ENCODE measurements at places on chromosomes 12 and 14.

DNA sequence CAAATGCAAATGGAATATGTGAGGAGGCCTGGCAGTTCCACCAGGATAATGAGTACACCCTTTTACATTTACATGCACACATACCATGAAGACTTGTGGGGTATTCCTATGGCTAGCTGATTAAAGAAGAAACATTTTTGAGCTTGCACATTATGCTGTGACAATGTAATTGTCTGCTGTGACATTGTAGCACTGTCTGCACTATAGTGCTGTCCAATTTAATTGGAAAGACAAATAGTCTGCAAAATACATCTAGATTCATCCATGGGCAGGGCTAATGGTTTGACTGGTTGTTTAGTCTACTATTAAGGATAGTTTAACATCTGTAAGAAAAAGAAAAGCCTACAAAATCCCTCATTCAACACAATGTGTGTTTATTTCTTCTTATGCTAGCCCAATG, 1005.6 kb upstream of the LRFN5 start:
- no peak for DNase-seq

- no peak for DNase-seq
Measured at GRCh38 chr12:109885616-109886015, 5.3 kb upstream of the GLTP start.

GRCh38 chr12:49891012-49891411, 12.7 kb downstream of the FAIM2 start:
- DNase-seq: no peak

GRCh38 chr12:29710104-29710503, 73.6 kb downstream of the TMTC1 start:
- no peak for DNase-seq

DNA sequence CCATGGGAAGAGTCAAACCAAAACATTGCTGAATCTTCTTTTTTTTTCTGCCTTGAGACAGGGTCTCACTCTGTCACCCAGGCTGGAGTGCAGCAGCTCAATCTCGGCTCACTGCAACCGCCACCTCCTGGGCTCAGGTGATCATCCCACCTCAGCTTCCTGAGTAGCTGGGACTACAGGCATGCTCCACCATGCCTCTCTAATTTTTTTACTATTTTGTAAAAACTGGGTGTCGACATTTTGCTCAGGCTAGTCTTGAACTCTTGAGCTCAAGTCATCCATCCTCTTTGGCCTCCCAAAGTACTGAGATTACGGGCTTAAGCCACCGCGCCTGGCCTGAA, 1.5 kb upstream of the KRT75 start:
- DNase-seq: no peak

DNA sequence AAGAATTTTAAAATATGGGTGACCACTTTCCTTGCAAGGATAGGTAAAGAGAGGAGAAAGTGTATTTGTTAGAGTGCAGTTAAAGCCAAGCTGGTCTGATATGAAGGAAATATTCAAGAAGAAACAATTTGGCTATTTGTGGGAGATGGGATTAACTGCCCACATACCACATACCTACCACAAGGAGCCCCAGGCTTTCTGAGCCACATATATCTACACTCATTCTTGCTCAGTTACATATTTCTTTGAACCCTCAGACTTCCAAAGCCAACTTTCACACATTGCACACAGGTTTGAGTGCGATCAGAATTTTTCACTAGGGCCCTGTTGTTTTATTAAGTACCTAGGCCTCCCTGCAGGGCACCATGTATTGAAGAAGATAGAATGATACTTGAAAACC, 330.2 kb downstream of the ZFP36L1 start:
- DNase-seq: no peak

- DNase-seq: no peak
Measured at GRCh38 chr12:77999074-77999715, 168.5 kb downstream of the NAV3 start.

DNA sequence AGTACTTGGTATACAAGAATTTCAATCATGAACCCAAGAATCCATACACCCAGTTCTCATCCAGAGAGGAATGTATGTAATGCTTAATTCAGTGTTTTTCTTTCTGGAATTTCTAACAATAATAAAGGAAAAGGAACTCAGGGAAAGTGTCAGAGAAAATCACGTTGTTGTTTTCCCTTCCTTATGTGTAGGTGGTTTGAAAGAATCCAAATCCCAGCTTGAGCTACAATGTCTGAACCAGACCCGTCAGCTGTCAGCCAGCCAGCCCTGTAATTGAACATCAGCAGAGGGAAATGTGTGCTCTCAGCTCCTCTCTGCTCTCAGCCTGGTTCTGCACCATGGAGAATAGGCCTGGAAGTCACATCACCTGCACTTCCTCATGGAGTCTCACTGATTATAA, 126.5 kb downstream of the TMEM30B start:
- DNase-seq: no peak

DNA sequence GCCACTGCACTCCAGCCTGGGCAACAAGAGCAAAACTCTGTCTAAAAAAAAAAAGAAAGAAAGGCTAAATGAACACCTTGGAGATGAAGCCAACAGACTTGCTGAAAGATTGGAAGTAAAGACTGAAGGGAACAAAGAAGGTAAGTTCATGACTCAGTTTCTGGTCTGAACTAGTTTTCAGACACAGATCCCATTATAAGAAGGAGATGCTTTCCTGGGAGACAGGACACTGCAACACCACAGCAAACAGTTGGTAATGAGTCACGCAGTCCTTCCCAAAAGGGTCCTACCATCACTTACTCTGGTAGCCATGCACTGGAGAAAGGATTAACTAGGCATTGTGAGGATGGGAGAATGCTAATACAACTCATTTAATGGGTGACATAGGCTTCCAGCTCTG, 97.2 kb downstream of the SSPN start:
- no peak for DNase-seq

GRCh38 chr12:104551-105081, 38.0 kb downstream of the IQSEC3 start:
- no peak for DNase-seq

GRCh38 chr14:95011445-95012006, 145.8 kb downstream of the DICER1 start:
- DNase-seq: no peak

- no peak for DNase-seq
Measured at GRCh38 chr12:693934-694533, 30.8 kb upstream of the NINJ2 start.

- no peak for DNase-seq
Measured at GRCh38 chr12:87280893-87281292, 748.3 kb downstream of the C12orf50 start.

DNA sequence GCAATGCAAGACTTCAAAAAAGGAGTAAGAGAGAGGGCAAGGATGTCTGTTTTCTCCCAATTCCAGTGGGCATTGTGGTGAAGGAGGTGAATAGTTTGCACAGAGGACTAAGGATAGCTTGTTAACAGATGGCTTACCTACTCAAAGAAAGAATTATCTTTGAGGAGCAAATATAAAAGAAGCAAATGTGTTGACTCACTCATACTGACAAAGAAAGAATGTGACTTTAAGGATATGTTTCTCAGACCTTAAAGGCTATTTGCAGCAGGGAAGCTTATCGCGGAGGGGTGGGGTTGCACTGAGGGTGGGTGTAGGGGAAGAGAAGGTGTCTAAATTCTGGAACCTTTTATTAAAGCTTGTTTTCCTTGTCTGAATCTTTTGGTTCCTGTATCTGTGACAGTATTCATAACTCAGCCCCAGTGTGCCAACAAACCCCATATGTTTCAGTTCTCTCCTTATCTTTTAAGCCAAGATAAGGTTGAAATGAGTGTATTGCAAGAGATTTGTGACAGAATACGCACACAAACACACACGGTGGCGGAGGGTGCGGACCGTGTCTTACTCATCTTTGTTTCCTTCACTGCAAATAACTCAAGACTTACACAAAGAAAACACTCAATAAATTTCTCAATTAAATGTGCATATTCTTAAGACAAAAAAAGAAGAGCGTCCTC, 146.4 kb upstream of the ARID2 start:
- no peak for DNase-seq

GRCh38 chr12:42261708-42262107, 23.7 kb upstream of the YAF2 start:
- no peak for DNase-seq

GRCh38 chr12:32115404-32116104, 8.9 kb downstream of the BICD1 start:
- DNase-seq: no peak

DNA sequence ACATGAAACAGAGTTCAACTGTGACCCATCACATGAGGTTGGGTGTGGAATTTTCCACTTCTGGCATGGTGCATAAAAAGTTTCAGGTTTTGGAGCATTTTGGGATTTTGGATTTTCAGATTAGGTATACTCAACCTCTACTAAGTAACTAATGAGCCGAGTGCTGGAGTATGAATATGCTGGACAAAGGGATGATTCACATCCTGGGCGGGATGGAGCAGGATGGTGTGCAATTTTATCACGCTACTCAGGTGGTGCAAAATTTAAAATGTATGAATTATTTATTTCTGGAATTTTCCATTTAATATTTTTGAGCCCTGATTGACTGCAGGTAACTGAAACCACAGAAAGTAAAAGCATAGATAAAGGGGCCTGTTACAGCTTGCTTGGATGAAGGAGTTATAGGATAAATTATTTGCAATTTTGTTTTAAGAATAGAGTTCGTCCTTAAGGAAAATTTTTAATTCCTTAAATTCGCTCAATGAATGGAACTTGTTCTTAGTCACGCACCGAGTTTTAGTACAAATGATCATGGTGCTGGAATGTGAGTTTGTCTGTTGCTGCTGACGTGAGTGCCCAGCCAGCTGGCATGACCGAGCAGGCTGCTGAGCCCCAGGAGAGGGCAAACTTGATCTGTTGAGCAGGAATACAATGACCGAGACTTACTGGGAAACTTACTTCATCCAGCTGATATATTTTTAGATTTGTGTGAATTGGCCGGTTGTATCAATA, 176.3 kb downstream of the ESR2 start:
- no peak for DNase-seq

- no peak for DNase-seq
Measured at GRCh38 chr12:129304529-129304928, 451.3 kb downstream of the GLT1D1 start.

- DNase-seq: no peak
Measured at GRCh38 chr12:113674996-113675395, 203.3 kb upstream of the LHX5 start.

GRCh38 chr12:101795786-101796185, 35.0 kb downstream of the GNPTAB start:
- no peak for DNase-seq

DNA sequence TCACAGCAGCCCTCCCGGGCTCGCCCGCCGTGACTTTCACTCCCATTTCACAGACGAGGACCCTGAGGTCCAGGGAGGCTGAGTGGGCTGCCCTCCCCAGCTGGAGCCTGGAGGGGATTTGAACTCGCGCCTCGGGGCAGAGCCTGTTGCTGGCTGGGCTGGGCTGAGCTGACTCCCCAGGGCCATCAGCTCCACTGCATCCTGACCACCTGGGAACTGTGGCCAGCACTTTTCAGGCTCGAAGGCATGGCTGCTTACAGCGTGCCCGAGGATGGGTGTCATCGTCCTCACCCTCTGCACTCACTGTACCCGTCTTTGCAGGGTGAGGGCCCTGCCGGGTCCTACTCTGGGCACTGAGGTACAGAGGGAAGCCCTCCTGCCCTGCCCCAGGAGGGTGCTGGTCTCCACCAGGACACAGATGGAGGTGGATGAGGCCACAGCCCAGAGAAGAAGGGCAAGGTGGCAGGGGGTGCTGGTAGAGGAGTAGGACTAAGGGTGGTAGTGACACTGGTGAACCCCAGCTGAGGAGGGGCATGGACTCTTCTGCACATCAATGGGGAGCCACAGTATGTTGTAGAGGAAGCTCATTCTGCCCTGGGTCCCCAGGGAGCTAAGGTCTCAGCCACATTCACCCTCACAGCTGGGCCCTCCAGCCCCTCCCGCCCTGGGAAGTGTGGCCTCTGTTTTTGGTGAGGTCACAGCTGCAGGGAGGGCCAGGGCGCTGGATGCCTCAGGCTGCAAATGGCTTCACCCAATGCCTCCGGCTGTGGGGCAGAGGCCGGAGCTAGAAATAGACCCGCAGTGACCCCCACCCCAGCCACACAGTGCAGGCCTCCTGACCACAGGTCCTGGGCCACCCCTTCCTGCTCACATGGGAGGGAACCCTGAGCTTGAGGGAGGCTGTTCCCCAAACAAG, 365.1 kb upstream of the SFSWAP start:
- DNase-seq: no peak

GRCh38 chr14:54194501-54194900, 202.3 kb upstream of the CDKN3 start:
- DNase-seq: no peak

GRCh38 chr14:96122496-96122895, 82.1 kb upstream of the BDKRB2 start:
- no peak for DNase-seq

GRCh38 chr12:113479590-113480335, 8.1 kb upstream of the LHX5 start:
- DNase-seq: no peak

Measured in activated CD4-positive, alpha-beta T cell treated with anti-CD3 and anti-CD28 coated beads, Interleukin-2, amount 50 U/mL, for 24 hours (primary cell).